Activated CD4-positive, CD25-positive, alpha-beta regulatory T cell treated with anti-CD3 and anti-CD28 coated beads, Interleukin-2, amount 50 U/mL, for 72 hours (primary cell): ENCODE measurements at places on chromosomes 11 and 22.

DNA sequence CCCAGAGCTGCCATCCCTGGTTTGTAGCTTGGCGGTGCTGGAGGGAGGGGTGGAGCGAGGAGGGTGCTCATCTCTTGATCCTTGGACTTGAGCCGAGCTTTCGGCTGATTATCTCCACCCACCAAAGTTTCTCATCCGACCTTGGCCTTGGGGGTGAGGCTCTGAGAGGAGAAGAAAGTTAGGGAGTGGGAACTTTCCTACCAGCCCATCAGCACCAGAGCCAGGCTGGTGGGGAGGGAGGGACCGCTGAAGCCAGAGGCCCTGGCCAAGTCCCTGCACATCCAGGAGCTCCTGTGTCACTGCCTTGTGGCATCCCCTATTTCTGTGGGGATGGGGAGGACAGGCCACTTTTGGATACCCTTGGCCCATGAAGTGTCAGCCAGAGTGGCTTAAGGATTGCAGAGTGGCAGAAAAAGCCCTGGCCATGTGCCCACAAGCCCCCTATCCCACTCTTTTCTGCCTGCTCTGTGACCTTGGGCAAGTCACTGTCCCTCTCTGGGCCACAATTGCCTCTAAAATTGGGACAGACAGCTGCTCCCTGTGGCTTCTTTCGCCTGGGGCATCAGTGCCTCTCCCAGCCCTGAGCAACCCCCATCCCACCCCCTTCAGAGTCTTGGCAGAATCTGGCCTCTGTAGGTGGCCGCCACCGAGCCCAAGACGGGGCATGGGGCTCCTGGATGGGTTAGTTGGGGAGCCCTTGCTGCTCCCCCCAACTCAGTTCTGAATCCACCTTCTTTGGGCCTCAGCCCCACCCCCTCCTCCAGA, 10.3 kb downstream of the KCTD17 start:
- DNase-seq, result no peak

- no peak for DNase-seq
Measured at GRCh38 chr11:62306227-62306626, 7.4 kb upstream of the SCGB1D4 start.

DNA sequence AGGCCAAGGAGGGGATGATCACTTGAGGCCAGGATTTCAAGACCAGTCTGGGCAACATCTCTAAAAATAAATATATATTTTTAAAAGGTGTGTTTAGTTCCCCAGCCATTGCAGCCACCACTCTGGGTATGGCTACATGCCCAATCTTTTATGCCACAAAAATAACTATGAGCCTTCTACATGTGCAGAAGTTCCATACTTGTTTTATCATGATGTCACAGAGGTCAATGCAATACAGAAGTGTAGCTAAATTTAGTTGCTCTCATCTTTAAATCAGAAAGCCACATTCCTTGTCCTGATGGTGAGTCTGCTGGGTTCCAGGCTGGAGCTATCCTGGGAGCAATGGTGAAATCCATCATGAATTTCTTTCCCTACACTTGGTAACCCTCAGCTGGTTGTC, 436.3 kb downstream of the DYNC2H1 start:
- DNase-seq, result no peak

- DNase-seq, result peak; percentile 60
Measured at GRCh38 chr11:47152953-47153950, 23.4 kb downstream of the ARFGAP2 start.

- no peak for DNase-seq
Measured at GRCh38 chr11:10638316-10638925, 55.1 kb downstream of the IRAG1 start.

DNA sequence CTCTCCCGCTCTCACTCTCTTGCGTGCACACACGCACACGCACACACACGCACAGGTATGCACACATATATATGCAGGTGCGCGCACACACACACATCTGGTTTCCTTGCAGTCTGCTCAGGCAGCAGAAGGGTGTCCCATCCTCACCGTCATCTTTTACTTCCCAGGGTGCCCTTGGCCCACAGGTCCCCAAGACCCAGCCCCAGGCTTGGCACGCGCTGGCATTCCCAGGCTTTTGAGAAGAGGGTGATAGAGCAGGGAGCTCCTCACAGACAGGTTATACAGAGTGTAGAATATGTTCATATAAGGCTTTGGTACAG, 52.0 kb upstream of the SPATA19 start:
- no peak for DNase-seq

DNA sequence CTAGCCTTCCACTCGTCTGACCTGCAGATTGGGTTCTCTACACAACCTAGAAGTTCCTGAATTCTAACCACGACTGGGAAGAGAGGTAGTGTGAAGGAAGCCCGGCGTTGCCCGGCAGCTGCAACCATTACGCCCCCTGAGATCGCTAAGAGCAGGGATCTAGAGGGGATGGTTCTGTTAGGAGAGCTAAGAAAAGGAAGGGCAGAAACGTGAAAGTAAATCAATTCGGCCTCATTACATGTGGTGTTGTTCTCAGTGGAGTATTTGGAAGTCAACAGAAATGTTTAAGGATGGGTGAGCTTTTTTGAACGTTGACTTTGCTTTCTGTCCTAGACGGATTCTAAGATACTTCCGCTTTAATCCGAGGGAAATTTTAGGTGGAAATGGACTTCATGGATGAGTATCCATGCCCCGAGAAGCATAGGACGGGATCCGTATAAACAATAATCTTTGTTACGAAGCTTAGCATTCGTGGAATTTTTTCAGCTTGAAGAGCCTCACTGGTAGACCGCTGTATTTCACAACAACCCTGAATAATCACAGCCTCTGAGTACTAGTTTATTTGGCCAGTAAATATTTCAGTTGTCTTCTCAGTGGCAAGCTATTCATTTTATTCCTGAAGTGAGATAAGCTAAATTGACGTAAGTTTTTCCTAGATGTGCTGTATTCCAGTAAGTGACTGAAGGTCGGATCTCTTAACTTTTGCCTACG, 629 bp downstream of the ATP5MG start:
- no peak for DNase-seq

DNA sequence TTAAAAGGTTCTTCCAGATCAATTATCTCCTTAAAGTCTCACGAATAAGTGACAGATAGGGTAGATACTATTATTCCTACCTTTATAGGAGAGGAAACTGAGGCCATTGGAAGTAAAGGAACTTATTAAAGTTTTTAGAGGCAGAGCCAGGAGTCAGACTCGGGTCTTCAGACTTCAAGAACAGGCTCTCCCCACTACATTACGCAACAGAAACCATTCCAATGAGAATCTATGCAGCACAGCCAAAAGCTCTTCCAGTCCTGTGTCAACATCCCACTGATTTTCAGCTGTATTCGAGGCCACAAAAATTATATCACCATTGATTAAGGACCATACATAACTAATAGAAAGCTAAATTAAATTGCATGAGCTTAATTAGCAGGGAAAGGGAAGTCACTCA, 77.4 kb downstream of the RELT start:
- DNase-seq, result no peak

- DNase-seq, result no peak
Measured at GRCh38 chr22:32199341-32199740, 5.5 kb downstream of the RFPL2 start.

GRCh38 chr11:111718859-111719258, 47.3 kb downstream of the PPP2R1B start:
- no peak for DNase-seq

DNA sequence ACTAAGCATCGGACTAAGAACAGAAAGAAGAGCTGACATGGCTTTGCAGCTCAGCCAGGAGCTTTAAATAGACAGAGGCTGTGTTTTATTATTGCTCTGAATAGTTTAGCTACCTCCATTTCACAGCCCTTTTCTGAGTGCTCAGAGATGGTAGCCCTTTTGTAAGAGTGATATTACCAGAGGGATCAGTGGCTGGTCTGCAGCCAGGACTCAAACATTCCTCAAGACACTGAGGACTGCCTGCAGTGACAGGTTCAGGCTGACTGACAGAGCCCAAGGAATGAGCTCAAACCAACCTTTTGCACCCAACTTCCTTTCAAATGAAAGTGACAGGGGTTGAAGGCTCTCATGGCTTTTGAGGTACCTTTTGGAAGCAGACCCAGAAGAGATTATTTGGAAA, 189.0 kb downstream of the DDX10 start:
- DNase-seq, result no peak

- no peak for DNase-seq
Measured at GRCh38 chr11:15224466-15224865, 109.7 kb downstream of the INSC start.

- no peak for DNase-seq
Measured at GRCh38 chr11:63504933-63505586, 824 bp upstream of the LGALS12 start.

- DNase-seq, result no peak
Measured at GRCh38 chr11:13042873-13043342, 33.8 kb downstream of the RASSF10 start.

DNA sequence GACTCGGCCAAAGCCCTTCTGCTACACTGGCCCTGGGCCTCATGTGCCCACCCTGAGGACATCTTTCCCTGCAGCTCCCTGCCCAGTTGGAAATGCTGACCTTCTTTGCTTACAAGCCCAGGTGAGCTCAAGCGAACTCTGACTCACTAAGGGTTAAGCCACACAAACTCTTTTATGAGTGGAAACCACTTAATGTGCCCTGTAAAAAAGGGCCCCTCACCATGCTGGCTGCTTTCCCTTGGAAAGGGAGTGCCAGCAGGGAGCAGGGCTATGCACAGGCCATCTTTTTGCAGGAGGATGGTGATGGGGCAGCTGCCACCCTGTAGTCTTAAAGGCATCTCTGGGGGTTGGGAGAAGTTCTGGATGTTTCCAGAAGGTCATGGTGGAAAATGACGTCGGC, 18.7 kb downstream of the EHF start:
- no peak for DNase-seq

DNA sequence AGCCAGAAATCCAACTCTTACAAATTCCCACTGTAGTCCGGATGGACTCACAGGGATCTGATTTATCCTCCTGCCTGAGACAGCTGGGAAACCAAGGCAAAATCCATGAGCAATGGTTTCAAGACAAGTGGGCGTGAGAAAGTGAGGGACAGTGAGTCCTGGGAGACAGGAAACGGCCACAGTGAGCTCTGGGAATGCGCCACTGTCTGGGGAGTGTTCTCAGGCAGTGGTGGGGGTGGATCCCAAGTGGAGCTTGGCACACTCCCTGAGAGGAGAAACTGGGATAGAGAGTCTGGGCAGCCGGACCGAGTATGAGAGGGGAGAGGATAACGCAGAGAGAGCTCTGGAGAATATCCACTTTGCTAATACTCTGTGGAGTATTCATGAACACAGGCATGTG, 9.8 kb downstream of the IL17REL start:
- DNase-seq, result no peak

- no peak for DNase-seq
Measured at GRCh38 chr11:82718821-82719220, 14.8 kb downstream of the FAM181B start.

DNA sequence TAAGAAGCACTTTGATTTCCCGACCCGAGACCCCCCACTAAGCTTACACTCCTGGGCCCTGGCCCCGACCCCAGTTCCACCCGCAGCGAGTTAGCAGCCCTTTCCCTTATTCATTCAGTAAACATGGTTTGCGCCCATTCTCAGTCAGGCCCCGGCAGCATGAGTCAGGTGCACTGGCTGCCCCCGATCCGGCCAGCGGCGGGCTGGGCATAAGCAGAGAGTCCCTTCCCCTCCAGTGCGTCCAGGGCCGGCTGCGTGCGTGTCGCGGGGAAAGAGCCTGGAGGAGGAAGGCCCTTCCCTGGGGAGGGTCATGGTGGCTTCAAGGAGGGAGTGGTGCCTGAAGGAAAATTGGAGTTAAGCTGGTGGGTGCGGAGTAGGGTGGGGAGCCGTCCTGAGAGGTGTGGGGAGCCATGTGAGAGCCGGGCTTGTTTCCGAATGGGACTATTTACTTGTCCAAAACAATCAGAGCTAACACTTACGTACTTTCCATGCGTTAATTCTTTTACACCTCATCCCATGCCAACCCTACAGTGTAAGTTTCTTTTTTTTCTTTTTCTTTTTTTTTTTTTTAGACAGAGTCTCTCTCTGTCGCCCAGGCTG, 657 bp downstream of the IGHMBP2 start:
- DNase-seq, result peak; percentile 39

GRCh38 chr11:27873664-27874063, 173.4 kb upstream of the BDNF start:
- DNase-seq, result no peak

- DNase-seq, result no peak
Measured at GRCh38 chr11:124150684-124151083, 32.5 kb upstream of the OR10D3 start.

- DNase-seq, result no peak
Measured at GRCh38 chr22:23075525-23076216, 5.4 kb downstream of the GNAZ start.

DNA sequence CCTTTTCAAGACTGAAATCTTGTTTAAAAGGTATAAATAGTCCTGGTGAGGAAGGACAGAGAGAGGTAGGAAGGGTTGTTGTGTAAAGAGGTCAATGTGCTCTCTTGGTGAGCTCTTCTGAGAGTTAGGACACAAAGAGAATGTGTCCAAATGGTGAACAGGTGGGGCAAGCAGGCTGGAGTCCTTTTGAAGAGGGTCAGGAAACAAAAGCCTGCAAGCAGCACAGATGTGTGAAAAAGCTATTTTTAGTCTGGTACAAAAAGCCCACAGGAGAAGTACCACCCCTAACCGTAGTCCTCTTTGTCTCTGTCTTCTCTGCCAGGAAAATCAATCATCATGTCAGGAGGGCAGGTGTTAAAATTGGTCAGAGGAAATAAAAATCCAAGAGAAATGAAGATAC, 54.4 kb upstream of the SYN3 start:
- DNase-seq, result no peak

GRCh38 chr11:124761301-124762104, 587 bp downstream of the ESAM start:
- DNase-seq, result no peak

GRCh38 chr11:22711880-22712279, 45.5 kb downstream of the GAS2 start:
- DNase-seq, result no peak

- DNase-seq, result no peak
Measured at GRCh38 chr11:96139691-96140090, 203.3 kb downstream of the MAML2 start.

- DNase-seq, result no peak
Measured at GRCh38 chr11:128164080-128164741, 423.1 kb downstream of the ETS1 start.

DNA sequence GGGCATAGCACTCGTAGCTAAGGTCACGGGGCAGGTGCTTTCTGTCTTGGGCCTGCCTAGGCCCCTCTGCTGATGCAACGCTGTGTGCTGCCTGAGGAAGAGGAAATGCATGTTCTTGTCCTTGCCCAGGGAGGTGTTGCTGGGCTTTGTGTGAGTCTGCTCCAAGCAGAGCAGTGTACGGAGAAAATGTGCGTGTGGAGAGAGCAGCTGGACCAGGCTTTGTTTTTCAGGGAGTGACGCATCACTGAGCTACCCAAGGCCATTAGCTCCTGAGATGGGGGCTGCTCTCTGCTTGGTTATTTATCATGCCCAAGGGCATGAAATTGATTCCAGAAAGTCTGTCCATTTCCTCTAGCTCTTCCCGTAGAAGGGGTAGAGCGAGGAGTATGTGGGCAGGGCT, 82.9 kb upstream of the THY1 start:
- DNase-seq, result no peak
